ENCODE measurements at places on chromosomes 16 and 17. TPM values are rescaled to one million over a fixed set of nuclear protein-coding genes. Genes with fewer than 3 reads are reported as not detected.

Gene ALOX12B
- not detected for total RNA-seq

Gene PIEZO1
- total RNA-seq: 215 TPM

Gene AARSD1
- total RNA-seq: 28.1 TPM

Gene HOXB9
- under 0.01 TPM for total RNA-seq

Gene SULT1A1
- total RNA-seq: 0.58 TPM

Gene ADAM11
- 0.99 TPM for total RNA-seq

Gene KRTAP9-4
- total RNA-seq: not detected

Gene DCXR
- total RNA-seq: 70.0 TPM

Gene DLX4
- total RNA-seq: not detected

Gene TBC1D3I
- not detected for total RNA-seq

Gene ST6GALNAC2
- total RNA-seq: 0.73 TPM

Gene CES4A
- 1.6 TPM for total RNA-seq

Gene SLC38A8
- not detected for total RNA-seq

Gene SLC35G6
- not detected for total RNA-seq

Gene LRRC59
- 176 TPM for total RNA-seq

Gene KRTAP17-1
- total RNA-seq: not detected

Gene CLEC18C
- total RNA-seq: 0.99 TPM

Gene TOP2A
- 149 TPM for total RNA-seq

Gene EPOP
- 0.99 TPM for total RNA-seq

Gene SMIM36
- not detected for total RNA-seq

Gene BOLA2B
- total RNA-seq: 139 TPM

Gene JMJD8
- total RNA-seq: 31.0 TPM

Gene HOXB8
- total RNA-seq: not detected

Gene CDRT15L2
- not detected for total RNA-seq

Gene AGRP
- not detected for total RNA-seq

Gene SERPINF2
- 0.33 TPM for total RNA-seq

Gene ABAT
- total RNA-seq: 1.9 TPM

Gene PDILT
- total RNA-seq: not detected

Gene TBX6
- under 0.01 TPM for total RNA-seq

Gene CCDC92B
- total RNA-seq: not detected

All from smooth muscle cell of trachea (primary cell).